ENCODE measurements at places on chromosomes 2 and 18.

DNA sequence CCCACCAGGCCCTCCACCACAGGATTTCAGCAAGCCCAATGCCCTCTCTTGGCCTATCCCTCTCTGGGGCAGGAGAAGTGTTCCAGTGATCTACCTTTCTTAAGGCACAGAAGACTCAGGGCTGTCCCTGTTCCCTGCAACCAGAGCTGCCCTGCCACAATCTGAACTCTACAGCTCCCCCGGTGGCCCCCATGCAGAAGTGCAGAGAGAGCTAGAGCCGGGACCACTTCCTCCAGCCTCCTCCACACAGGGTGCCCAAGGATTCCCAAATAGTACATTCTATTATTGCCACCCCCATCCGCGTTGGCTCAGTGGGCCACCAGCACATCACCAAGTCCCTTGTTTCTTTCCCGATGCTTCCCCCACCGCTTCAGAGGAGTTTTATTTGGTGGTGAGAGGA, 114.8 kb upstream of the PTPRM start:
- DNase-seq = peak; percentile 36

DNA sequence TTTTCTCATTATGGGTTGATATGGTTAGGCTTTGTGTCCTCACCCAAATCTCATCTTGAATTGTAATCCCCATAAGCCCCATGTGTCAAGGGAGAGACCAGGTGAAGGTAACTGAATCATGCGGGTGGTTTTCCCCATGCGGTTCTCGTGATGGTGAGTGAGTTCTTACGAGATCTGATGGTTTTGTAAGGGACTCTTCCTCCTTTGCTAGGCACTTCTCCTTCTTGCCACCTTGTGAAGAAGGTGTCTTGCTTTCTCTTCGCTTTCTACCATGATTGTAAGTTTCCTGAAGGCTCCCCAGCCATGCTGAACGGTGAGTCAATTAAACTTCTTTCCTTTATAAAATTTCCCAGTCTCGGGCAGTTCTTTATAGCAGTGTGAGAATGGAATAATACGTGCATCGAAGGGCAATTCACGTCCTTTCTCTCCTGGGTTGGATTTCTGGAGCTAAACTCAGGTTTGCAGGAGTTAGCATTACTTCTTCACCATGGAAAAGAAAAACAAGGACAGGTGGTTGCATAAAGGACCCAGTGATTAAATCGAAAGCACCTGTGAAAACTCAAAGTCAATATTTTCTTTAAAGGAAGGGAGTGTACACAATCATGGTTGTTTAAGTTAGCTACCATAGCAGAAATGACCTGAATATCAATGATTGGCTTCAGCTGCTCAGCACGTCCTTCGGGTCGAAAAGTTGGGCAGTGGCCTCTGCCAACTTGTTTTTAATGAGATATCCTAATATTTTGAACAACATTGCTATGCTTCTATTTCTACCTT, 54.1 kb downstream of the CDC42EP3 start:
- no peak for DNase-seq

DNA sequence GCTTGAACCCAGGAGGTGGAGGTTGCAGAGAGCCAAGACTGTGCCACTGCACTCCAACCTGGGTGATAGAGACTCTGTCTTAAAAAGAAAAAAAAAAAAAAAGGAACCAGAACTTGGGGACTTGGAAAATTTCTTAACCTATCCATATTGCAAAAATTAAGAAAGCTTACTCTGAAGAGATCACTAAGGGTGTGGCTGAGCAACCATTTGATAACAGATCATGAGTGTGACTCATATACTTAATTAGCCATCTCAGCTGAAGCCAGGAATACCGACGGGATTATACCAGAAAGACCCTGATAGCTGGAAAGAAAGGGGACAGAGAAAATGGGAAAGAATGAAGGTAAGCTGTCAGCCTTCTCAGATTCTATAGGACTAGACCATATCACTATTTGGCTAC, 7.1 kb upstream of the ADD2 start:
- DNase-seq = no peak

GRCh38 chr18:24267878-24268277, 129.0 kb downstream of the CABYR start:
- DNase-seq = no peak

GRCh38 chr2:134290358-134290757, 36.5 kb downstream of the MGAT5 start:
- no peak for DNase-seq

- DNase-seq = no peak
Measured at GRCh38 chr2:23456396-23456795, 71.4 kb downstream of the KLHL29 start.

GRCh38 chr2:17599617-17600016, 59.1 kb downstream of the VSNL1 start:
- no peak for DNase-seq

GRCh38 chr2:8877894-8878293, 40.5 kb upstream of the KIDINS220 start:
- DNase-seq = peak; percentile 33

- no peak for DNase-seq
Measured at GRCh38 chr2:206345606-206346005, 71.1 kb downstream of the ZDBF2 start.

DNA sequence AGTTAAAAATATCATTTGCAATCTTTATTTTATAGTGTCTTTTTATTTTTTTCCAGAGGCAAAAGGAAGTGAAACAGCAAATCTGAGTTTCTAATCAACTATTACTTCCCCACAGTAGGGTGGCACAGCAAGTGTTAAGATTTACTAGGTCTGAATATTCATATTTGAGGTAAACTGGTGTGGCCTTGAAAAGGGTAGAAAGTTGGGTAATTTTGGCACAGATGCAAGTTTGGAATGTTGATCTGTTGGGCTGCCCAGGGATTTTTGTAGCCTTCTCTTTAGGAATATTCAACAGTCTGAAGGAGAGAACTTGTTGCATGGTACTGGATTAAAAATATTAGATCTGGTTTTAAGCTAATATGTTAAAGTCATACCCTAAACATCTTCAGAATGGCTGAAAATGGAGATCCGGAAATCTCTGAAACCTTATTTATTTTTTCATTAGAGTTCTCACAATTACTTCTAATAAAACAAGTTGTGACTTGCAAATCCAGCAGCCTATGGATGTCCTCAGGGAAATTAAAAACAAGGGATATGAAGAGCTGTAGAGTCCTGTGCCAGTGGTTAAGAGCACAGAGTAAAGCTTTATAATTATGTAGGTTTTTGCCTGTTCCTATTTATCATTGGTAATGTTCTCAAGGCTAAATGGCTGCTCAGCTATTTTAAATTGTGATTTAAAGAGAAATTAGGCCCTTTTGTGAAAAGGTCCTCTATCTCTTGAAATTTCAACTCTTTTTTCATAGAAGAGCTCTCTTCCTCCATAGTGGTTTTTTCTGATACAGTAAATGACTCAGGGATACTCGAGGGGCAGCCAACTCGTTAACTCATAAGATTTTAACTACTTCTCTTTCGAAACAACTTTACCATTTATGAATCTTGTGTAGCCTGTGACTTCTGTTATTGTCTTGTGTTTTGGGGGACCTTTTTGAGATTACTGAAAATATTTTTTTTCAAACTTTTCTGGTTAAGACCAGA, 11.0 kb downstream of the TANK start:
- no peak for DNase-seq

DNA sequence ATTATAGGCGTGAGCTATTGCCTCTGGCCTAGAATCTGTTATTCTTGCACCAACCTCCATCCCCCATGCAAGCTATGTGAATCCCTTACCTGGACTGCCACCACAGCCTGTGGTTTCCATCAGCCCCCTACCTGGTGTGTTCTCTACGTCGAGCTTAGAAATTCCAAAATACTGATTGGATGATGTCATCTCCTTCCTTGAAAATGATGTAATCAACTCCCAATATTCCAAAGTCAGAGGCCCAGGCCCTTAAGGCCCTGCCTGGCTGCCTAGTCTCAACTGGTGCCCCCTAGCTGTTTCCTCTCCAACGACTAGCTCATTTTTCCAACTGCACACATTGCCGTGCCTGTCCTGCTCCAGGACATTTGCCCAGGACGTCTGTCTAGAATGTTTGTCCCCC, 41.3 kb upstream of the GBX2 start:
- DNase-seq = no peak

- no peak for DNase-seq
Measured at GRCh38 chr2:200592406-200593075, 6.7 kb downstream of the AOX1 start.

- DNase-seq = no peak
Measured at GRCh38 chr2:136424112-136424511, 306.2 kb upstream of the CXCR4 start.

DNA sequence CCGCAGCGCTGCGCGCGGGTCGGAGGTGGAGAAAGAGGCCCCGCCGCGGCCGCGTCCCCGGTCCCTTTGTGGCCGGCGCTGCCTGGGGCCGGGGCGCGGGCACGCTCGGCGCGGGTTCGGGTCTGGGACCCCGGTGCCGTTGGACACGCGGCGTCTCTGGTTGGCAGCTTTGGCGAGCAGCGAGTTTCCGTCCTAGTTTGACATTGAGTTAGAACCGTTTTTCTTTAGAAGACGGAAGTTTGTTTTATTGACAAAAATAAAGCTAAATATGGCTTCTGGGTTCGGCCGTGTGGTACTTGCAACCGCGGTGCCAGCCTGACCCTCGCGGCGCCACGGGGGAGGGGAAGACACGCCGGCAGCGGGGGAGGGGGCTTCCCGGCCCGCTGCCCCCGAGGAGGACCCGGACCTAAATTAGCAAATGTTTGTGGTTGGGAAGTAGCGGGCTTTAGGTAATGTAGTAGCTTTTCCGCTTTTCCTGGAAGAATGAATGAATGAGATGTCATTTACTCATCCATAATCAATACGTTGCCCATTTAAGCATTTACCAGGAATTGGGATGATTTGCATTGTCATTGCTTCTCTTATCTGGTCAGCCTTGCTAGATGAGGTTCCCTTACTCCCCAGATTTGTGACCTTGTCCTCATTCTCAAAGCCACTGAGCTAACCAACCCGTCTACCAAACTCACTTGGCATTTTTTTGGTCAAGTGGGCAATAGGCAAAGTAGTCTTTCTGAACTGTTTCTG, 530 bp downstream of the GALNT1 start:
- peak; percentile 81 for DNase-seq

DNA sequence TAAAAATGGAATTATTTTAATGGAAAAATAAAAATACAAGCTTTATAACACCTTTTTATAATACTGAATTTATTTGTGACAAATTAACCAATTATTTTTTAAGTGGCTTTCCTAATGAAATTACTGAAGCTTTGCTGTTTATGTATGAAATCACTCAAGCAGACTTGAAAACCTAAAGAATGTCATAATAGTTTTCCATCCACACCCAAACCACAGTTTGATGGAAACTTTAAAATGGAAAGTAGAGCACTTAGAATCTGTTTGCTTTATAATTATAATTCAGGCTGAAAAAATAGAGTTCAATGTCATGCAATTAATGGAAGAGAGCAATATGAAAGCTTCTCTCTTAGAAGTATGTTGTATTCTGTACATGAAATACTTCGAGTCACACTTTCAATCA, 31.6 kb upstream of the WDR75 start:
- DNase-seq = no peak

DNA sequence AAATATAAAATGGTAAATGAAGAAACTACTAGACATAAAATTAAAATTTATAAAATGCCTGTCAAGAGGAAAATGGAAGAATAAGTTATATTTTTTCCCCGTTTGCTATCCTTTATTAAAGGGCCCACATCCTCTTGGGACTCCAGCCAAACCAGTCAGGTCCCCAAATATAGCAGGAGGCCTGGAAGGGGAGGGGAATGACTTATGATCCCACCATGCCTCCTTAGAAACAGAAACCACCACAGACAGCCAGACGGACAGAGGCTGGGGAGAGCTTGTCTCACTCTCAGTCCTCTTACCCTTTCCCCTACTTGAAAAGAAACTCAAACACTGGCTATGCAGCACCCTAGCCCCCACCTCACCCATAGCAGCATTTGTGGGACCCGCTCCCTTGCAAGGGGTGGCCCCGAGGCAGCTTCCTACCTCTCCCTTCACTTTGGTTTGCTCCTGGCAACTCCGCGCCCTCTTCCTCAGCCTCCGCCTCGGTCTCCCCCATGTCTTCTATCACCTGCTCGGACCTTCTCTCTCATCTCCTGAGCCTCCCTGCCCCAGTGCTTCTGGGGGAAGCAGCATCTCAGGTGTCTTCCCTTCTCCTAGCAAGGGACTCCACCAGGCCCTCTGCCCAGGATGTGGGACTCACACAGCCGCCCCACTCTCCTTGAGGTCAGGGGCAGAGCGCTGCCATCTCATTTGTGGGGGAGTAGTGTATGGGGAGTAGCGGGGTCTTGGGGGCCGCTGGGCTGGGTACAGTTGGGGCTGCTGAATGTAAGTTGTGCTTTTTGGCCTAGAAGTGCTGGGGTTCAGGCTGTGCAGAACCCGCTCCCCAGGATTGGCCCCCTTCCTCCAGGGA, 37.4 kb upstream of the ANKRD62 start:
- no peak for DNase-seq

DNA sequence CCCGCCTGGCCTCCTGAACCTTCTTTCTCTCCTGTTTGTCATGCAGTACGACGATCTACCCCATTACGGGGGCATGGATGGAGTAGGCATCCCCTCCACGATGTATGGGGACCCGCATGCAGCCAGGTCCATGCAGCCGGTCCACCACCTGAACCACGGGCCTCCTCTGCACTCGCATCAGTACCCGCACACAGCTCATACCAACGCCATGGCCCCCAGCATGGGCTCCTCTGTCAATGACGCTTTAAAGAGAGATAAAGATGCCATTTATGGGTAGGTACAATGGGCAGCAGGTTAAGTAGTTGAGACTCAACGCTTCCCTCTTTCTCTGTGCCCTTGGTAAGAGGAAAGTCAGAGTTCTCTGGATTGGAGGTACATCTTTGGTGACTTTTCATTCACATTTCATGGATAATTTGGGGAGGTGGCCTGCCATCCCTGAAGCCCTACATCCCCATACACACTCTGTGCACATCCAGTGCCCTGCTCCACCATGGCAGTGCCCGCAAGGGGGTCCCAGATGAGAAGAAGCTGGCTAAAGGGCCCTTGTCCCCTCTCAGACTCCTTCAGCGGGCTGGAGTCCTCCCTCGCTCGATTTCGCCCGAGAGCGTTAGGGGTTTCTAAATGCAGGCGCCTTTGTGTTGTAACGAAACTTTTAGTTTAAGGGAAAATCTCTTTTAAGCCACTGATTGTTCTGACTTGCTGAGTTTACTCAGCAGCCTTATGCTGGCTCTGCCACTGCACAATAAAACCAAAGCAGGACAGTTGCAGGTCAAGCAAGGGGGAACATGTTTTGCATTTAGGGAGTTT, 3.0 kb downstream of the MEIS1 start:
- peak; percentile 83 for DNase-seq

DNA sequence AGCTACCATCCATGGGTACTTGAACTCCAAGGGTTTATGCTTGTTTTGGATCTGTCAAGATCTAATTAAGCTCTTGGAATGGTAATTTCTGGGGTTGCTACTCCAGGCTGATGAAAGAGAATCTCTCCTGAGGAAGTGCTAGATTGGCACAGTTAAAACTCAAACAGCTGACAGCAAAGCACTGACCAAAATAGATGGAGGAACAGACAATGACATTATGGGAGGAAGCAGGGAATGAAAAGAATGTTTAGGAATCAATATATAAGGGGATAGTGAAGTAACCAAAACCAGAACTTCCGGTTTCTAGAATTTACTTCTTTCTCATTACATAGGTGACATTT, 6.3 kb downstream of the THUMPD2 start:
- no peak for DNase-seq

GRCh38 chr2:160241251-160242137, 41.4 kb upstream of the ITGB6 start:
- no peak for DNase-seq
